ENCODE measurements at places on chromosomes 6 and 20.
A peak's percentile ranks its signal among the peaks of the same experiment; 100 is the strongest.

DNA sequence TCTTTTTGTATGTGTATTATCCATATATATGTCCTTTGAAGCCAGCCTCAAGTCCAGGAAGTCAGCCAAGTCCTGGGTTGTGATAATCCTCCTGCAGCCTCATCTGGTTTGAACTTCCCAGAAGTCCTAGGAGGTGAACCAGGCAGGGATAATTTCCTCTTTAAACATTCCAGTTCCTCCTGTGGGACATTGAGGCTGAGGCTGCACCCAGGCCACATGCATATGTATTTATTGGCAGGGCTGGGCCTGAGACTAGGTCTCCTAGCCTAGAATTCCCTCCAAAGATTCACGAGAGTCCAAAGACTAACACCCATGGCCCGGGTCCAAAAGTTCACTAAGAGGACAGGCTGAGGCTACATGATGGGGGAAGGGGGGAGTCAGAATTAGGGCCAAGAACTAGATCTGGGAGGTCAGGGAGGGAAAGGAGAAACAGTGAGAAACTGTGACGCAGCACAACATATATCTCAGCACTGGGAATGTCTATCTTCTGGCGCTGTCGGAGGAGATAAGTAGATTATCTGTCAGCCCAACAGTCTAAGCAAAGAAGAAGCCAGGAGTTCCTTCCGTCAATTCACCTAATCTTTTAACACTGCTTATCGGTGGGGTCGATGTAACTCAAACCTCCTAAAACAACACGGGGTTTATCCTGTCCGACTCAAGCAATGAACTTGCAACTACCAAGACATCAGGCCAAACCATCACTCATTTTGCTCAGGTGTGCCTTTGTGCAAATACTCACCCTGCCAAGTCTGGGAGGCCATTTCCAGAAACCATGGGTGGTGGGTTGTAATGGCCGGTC is 43.3 kb downstream of the SNX5 start:
- DNase-seq = no peak
- H3K27me3 ChIP-seq = peaks cover 2% of the 10 kb centered on the region
- H3K36me3 ChIP-seq = no peaks in the 10 kb centered on the region
- no peaks in the 10 kb centered on the region for H3K4me1 ChIP-seq

DNA sequence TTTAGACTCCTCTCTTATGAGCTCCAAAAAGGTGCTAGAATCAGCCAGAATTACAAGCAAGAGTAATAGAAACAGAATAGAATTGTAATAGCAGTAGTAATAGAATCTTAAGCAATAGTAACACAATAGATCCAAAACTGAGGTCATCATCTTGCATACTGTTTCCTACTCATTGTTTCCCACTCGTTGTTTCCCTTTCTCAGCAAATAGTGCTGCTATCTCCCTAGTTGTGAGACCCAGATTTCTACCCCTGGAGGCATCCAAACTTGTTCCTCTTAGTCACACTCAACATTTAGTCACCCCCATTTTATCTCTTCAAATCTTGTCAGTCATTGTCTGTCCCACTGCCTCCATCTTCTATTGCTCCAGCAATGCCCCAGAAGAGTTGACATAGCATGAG is 356.9 kb upstream of the MARCKS start:
- H3K27me3 ChIP-seq = no peaks in the 10 kb centered on the region
- DNase-seq = no peak
- H3K36me3 ChIP-seq = no peaks in the 10 kb centered on the region
- H3K27ac ChIP-seq = no peak overlapping the region

- H3K4me1 ChIP-seq = peaks cover 55% of the 10 kb centered on the region
- no peaks in the 10 kb centered on the region for H3K27me3 ChIP-seq
- H3K27ac ChIP-seq = peak overlapping the region; percentile 90
Observed at GRCh38 chr6:41938590-41939175, 2.9 kb downstream of the CCND3 start.

GRCh38 chr20:57412347-57413029 is 21.3 kb downstream of the RBM38 start:
- DNase-seq = peak; percentile 38
- H3K4me1 ChIP-seq = peaks cover 5% of the 10 kb centered on the region
- H3K27ac ChIP-seq = peak overlapping the region; percentile 30
- H3K4me3 ChIP-seq = no peak overlapping the region

- no peaks in the 10 kb centered on the region for H3K27me3 ChIP-seq
- peaks cover 92% of the 10 kb centered on the region for H3K4me1 ChIP-seq
- peak overlapping the region; percentile 78 for H3K27ac ChIP-seq
- H3K4me3 ChIP-seq = no peak overlapping the region
- H3K36me3 ChIP-seq = peaks cover 9% of the 10 kb centered on the region
- DNase-seq = no peak
Observed at GRCh38 chr6:149332602-149333265, 15.2 kb downstream of the TAB2 start.

DNA sequence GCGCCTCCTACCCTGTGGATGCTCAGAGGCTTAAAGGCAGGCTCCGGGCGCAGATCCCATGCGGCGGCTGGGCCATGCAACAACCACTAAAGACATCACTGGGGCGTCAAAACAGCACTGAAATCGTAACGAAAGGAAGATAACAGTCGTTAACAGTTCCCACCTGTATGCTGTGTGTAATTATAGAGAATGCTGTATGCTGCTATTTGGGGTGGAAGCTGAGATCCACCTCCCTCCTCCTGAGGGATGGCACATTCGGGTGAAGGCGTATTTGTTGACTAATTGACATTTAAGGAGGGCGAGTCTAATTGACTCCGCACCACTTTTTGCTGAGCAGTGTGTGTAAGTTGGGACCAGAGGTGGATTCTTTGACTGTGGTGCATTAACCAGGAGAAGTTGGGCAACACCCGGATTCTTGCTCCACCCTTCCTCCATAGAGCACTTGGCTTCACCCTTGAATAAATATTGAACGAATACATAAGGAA is 687 bp downstream of the SLC35A1 start:
- H3K4me1 ChIP-seq = peaks cover 19% of the 10 kb centered on the region

DNA sequence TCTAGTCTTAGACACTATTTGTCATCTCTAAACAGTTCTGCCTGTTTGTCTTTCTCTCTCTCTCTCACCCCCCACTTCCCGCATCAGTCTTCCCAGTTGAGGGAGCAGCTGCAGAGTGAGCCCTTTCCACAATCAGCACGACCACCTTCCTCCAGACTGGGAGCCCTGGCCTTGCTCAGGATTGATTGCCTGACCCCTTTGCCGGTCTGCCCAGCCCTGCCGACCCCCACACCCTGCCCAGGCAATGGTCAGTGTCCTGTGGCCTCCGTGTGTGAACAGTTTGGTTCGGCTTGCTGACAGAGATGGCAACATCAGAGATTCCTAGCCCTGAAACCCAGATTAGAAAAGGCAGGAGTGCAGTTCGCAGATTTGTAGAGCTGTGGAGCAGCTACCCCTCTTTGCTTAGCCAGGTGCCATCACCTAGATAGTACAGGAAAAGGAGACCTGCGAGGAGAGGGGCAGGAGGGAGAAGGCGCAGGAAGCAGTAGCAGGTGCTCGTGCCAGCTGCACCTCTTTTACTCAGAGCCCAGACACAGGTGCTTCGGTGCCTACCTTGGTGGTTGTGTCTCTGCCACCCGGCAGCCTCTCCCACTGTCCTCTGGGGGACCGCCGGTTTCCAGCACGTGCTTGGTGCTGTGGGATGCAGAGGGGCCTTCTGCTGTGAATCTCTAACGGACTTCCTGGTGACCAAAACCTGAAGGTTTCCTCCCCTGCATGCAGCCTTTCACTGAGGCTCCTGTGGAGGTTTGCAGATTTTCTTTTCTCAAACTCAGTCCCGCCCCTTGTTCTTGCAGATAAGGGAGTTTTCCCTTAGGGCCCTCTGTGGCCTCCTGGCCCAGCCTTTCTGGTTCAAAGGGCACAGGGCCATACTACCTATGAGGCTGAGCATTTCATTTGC is 92.4 kb downstream of the SCML4 start:
- DNase-seq = peak; percentile 47
- H3K4me3 ChIP-seq = peak overlapping the region; percentile 75
- H3K27me3 ChIP-seq = no peaks in the 10 kb centered on the region
- H3K4me1 ChIP-seq = peaks cover 83% of the 10 kb centered on the region
- H3K27ac ChIP-seq = peak overlapping the region; percentile 74
- no peaks in the 10 kb centered on the region for H3K36me3 ChIP-seq

DNA sequence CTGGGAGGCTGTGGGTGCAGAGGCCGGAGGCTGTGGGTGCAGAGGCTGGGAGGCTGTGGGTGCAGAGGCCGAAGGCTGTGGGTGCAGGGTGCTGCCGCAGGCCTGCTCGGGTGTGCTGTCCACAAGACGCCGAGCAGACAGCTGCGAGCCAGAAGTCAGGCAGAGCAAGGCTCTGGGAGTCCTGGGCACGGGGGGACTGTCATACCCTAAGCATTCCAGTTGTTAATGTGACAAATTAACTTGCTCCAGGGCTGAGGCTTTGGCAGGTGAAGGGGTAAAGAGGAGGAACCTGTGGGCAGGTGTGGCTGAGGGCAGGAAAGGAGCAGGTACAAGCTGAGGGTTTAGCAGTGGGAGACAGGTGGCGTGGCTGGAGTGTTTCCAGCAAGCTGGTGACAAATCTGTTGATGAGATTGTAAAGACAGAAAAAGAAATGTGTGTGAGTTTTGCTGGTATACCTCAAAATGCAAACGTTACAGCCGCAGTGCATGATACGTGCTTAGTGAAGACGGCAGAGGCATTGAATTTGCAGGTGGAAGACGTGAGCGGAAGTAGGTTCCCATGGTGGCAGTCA is 14.2 kb upstream of the ADRM1 start:
- no peak overlapping the region for H3K4me3 ChIP-seq
- no peaks in the 10 kb centered on the region for H3K27me3 ChIP-seq
- peaks cover 5% of the 10 kb centered on the region for H3K4me1 ChIP-seq
- H3K27ac ChIP-seq = no peak overlapping the region
- peaks cover 10% of the 10 kb centered on the region for H3K36me3 ChIP-seq

- peaks cover 3% of the 10 kb centered on the region for H3K27me3 ChIP-seq
- peak within 1 kb of the TSS; percentile 78 for H3K4me3 ChIP-seq
- peaks cover 30% of the 10 kb centered on the region for H3K4me1 ChIP-seq
- DNase-seq = peak; percentile 58
Observed at GRCh38 chr20:32585011-32585585, at the start of gene NOL4L. TSS of gene NOL4L (minus strand) at chr20:32585333. CDS start at chr20:32584890, 443 bp downstream.

DNA sequence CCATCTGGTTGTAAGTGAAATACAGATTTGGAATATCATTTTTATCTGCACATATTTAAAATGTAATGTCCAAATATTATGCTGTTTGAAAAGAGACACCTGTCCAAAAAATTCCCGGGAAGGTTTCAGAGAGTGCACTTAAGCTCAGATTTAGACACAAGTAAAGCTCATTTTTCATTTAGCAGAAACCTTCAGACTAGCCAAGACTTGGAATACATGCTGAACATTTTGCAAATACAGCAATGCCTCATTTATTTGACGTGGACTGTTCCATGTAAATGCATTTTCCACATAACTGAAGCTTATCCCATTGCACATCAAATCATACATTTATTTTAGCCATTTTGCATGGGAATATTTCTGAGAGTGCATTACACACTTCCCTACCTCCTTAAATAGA is 280.7 kb downstream of the ZNF217 start:
- H3K27ac ChIP-seq = no peak overlapping the region
- H3K27me3 ChIP-seq = peaks cover 2% of the 10 kb centered on the region
- peaks cover 6% of the 10 kb centered on the region for H3K4me1 ChIP-seq
- no peak overlapping the region for H3K4me3 ChIP-seq
- H3K36me3 ChIP-seq = peaks cover 14% of the 10 kb centered on the region

GRCh38 chr20:52318651-52319050 is 127.1 kb upstream of the ZFP64 start:
- H3K27me3 ChIP-seq = peaks cover under 1% of the 10 kb centered on the region
- no peak for DNase-seq
- H3K4me3 ChIP-seq = no peak overlapping the region
- H3K27ac ChIP-seq = no peak overlapping the region
- H3K4me1 ChIP-seq = no peaks in the 10 kb centered on the region

GRCh38 chr6:112320561-112321318 is 26.4 kb upstream of the RFPL4B start:
- no peak overlapping the region for H3K27ac ChIP-seq
- no peak overlapping the region for H3K4me3 ChIP-seq
- H3K4me1 ChIP-seq = no peaks in the 10 kb centered on the region
- H3K36me3 ChIP-seq = no peaks in the 10 kb centered on the region
- peaks cover 7% of the 10 kb centered on the region for H3K27me3 ChIP-seq

DNA sequence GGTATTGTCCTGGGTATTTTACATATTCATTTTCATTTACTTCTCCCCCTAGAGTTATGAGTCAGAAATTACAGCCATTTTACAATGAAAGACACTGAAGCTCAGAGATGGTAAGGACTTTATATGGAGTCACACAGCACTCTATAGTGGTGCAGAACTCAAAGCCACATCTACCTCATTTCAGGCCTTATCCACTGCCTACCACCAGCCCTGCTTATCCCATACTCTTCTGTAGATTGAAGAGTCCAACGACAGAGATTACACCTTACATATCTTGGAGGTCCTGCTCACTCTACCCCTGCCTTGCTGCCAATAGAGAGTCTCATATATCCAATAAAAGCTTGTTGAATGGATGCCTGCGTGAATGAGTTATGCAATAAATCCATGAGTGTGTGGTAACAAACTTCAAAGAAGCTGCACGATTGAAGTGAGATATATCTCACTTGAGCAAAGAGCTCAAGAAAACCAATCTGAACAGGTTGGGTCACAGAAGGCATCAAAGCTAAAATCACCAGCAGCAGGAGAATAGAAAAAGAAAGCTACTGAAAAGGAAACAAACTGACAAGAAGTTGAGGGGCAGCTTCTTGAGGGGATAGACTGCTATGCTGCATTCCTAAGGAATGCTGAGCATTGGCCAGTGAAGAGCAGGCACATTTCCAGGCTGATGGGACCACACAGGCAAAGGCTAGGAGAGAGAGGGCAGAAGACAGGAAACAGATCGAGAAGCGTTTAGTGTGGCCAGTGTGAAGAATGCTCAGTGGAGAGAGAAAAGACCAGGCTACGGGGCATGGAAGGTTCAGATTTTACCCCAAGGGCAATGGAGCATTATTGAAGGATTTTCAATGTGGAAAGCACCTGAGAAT is 585.6 kb downstream of the DHX35 start:
- H3K4me3 ChIP-seq = no peak overlapping the region
- H3K27ac ChIP-seq = no peak overlapping the region
- H3K36me3 ChIP-seq = no peaks in the 10 kb centered on the region
- no peaks in the 10 kb centered on the region for H3K27me3 ChIP-seq
- H3K4me1 ChIP-seq = no peaks in the 10 kb centered on the region

DNA sequence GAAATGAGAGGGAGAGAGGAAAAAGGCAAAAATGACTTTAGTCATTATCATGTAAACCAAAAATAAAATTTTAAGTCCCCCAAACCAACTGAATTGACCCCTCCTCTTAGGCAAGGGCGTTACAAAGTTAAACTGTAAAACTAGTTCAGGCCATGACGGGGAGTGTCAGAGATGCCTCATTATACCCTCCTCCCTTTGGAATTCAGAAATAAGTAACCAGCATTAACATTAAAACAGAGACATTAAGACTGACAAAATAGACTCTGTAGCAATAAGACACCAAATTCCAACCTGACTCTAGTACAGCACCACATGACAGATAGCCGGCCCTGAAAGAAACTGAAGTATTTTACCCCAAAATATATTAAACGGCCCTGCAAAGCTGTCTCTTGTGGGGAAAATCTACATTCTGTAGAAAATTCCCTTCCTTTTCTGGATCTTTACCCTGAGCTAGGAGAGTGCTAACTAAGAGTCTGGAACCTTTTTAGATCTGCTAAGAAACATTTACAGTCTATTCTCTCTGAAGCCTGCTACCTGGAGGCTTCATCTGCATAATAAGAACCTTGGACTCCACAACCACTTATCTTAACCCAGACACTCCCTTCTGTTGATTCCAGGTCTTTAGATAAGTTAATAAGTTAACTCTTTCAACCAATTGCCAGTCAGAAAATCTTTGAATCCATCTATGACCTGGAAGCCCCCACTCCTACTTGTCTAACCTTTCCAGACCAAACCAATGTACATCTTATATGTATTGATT is 150.7 kb downstream of the PKHD1 start:
- no peak for DNase-seq
- no peak overlapping the region for H3K27ac ChIP-seq
- H3K36me3 ChIP-seq = no peaks in the 10 kb centered on the region
- H3K4me1 ChIP-seq = no peaks in the 10 kb centered on the region
- H3K4me3 ChIP-seq = no peak overlapping the region
- no peaks in the 10 kb centered on the region for H3K27me3 ChIP-seq
